ENCODE measurements at places on chromosomes 4 and X.

- no peak for DNase-seq
Measured at GRCh38 chrX:10199212-10199611, 42.4 kb downstream of the CLCN4 start.

DNA sequence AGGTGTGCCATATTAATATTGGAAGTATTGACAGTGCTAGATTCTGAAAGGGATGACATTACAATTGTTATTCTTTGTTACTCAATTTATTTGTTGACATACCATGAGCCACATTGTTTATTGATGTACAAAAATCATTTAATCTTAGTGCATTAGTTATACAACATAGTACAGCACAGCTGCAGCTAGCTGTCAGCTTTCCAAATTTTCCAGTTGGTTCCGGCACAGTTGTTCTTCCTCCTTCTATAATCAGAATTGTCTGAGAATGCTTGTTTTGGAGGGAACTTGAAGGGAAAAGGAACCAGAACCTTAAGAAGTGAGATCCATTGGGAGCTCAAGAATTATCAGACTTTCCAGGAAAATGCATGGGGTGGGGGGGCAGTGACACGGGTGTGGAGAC is 281.4 kb downstream of the ZIC3 start:
- no peak for DNase-seq

DNA sequence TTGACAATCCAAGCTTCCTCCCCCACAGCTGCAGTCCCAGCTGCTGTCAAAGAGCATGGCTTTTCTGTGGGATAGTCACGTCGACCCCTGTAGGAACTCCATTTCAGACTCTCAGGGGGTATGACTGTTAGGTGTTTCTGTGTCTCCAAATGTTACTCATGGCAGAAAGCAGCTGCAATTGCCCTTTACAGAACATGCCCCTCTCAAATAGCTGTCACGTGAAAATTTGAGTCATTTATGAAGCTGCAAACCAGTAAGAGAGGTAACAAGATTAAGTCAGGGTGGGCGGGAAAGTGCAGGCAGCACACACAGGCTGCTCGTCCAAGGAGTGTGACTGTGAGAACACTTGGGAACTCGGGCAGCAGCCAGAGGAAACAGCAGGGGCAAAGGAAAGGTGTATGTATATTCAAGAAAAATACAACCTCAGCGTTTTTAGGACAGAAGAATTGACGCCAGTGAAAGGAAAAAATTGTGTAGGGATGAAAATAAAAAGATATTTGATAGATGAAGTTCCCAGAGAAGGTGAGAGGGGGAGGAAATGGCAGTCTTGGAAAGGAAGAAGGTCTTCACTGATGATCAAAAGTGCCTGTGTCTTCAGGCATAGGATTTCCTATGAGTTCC is 66.5 kb upstream of the TMEM184C start:
- no peak for DNase-seq

- DNase-seq, result no peak
Measured at GRCh38 chrX:666762-667720, 36.5 kb downstream of the SHOX start.

- no peak for DNase-seq
Measured at GRCh38 chr4:147173797-147174432, 228.3 kb upstream of the TTC29 start.

- DNase-seq, result no peak
Measured at GRCh38 chr4:81509191-81509590, 37.5 kb upstream of the RASGEF1B start.

- DNase-seq, result no peak
Measured at GRCh38 chr4:82680834-82681233, 117.8 kb downstream of the SCD5 start.

DNA sequence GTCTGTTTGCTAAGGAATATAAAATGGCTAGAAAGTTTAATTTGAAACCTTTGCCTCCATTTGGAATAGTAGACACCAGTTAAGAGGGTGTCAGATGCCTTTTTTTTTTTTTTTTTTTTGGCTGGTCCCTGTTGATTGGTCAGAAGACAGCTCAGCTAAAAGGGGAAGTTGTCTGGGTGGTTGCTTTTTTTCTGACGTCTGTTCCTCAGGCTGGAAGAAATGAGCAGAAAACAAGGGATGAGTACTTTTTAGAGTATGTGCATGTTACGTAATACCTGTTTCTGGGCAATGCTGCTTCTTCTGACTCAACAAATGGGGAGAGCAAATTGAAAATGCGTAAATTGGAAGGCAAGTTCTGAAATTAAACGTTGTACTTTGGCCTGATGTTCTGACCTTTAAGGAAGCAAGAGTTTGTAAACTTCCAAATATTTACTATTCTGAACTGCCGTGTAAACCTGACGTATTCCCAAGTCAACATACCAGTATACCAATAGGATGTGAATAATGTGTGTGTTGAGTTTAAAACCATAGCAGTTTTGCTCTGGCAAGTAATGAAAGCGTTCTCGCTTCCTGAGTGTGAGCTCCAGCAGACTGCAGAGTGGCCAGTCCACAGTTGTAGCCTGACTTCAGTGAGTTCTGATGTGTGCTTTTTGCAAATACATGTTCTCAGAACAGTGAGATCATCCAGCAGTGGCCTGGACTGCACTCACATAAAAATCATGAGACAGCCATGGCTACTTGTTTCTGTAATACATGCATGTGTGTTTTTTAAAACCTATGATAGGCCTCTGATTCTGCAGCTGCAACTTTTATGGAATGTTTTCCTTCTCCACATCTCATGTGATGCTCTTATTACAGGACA is 1.7 kb downstream of the SAT1 start:
- no peak for DNase-seq

DNA sequence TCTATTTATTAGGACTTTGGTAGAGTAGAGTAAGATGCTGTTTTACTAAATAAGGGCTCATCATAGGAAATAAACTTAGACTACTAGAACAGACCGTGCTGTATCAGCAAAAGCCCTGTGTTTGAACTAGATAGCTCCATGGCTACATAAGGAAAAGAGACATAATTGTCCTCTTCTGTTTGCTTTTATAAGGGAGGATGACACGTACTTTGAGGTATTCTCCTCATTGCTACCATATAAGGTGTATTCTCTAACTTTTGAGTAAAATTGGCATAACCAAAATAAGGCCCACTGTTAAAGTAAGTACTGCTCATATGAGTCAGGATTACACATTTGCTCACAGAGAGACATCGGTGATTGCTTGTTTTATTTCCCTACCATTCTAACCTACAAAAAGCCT is 64.3 kb downstream of the PDLIM5 start:
- no peak for DNase-seq

DNA sequence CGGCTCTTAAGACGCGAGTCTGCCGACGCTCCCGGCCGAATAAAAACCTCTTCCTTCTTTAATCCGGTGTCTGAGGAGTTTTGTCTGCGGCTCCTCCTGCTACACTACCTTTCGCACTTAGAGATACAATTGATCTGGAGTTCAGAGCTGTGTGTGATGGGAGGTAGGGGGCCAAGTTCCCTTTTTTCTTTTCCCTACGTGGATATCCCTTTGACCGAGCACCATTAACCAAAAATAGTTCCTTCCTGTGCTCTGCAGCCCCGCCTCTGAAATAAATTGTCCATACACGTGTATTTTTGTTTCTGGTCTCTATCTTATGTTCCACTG is 555 bp upstream of the PGM2 start:
- DNase-seq, result no peak

DNA sequence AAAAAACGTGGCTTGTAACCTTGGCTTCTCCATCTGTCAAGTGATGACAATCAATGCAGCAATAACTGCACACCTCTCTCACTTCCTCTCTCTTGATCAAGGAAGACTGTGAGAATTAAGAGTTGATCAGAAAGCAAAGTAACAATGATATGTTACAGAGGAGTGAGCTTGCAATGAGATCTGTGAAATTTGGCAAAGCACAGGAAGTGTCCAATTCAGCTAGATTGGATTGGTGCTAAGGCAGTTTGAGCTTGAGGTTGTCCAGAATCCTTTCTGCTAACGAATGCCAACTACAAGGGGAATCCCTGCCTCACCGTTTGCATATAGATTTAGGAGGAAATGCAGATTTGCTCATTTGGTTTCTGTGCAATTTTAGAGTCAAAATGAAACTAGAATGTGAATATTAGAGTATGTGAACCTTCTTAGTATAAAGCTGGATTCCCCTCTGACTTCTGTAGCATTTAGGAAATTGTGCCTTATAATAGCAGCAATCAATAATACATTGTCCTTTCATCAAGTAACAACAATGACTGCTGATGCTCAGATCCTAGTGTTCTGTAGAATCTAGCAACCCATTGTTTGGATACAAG is 346.4 kb downstream of the PTTG2 start:
- DNase-seq, result peak; percentile 33

GRCh38 chr4:153901220-153901619 is 112.3 kb upstream of the SFRP2 start:
- no peak for DNase-seq

GRCh38 chr4:42310358-42310757 is 86.9 kb upstream of the SHISA3 start:
- DNase-seq, result no peak

- DNase-seq, result no peak
Measured at GRCh38 chr4:176568238-176568637, 224.5 kb downstream of the VEGFC start.

GRCh38 chrX:113297437-113297836 is 456.8 kb upstream of the AMOT start:
- no peak for DNase-seq

GRCh38 chr4:41815473-41815872 is 66.9 kb upstream of the PHOX2B start:
- DNase-seq, result no peak

DNA sequence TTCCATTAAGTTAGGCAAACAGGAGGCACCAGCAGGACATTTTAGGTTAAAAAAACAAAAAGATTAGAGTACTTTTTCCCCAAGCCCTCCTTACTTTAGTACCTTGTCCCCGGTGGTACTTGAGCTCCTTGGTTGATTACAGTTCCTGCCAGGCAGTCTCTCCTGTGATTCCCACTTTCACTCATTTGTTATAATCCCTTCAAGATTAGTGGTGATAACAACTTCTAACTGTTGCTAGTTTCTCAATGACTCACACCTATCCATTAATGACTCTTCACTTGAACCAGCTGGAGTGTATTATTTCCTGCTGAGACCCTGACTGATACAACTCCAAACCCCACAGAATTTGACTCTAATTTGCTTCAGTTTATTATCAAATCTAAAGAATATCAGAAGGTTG is 765.0 kb upstream of the DIAPH2 start:
- no peak for DNase-seq

DNA sequence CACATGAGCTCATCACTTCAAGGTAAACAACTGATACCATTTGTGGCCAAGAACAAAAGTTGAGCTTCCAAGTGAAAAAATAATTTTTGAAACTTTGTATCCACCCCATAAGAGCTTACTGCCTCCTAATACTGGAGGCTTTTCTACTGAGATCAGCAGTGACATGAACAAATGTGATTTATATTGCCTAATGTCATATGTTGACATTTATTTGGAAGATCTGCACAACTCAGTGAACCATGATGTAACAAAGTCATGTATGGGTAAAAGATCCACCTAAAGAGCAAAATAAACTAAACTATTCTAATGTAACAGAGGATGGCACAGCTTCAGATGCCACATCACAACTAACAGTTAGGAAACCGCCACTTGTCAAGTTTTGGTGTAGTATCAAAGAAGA is 65.8 kb downstream of the AFAP1 start:
- DNase-seq, result no peak
